CD4-positive, alpha-beta T cell treated with Interleukin-12 subunit alpha and Interleukin-12 subunit beta, for 1 hour (primary cell): ENCODE measurements at places on chromosomes 1 and 21.

DNA sequence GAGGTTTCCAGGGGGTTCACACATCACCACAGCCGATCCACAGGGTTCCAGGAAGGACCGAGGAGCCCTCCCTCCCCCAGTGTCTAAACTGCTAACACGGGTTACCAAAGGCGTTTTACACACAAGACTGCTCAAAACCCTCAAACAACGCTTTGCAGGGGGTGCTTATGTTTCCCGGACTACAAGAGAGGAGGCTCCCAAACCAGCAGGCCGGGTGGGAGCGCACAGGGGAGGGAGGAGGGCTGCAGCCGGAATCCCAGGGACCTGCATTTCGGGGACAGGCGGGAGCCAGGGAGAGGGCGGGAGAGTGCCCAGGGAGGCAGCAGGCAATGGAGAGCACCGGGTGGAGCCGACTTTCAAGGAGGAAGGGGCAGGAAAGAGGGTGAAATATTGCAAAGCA, 50.8 kb downstream of the ACBD3 start:
- no peak for DNase-seq

DNA sequence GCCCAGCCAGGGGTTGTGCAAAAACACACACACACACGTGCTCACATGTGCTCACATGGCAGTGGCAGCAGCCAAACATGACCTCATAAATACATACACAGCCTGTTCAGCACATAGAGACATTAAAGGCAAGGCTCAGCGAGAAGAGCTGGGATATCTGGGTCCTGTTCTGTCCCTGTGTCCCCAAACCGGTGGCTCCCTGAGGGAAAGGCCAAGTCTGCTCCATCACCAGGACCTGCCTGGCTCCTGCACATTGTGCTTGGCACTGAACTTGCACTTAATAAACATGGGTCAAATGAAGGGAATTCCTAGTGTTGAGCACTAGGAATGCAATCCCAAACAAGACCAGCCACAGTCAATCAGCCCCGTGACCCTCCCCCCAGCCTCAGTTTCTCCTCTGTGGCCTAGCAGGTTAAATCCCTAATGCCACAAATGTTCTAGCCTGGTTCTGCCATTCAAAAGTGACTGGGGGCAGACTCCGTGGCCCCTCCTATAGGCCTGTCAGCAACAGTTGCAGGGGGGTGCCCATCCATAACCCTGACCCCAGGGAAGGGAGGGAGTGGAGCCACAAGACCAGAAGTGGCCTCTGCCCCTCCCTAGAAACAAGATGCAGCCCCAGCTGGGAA, 160.9 kb upstream of the VAMP3 start:
- no peak for DNase-seq

DNA sequence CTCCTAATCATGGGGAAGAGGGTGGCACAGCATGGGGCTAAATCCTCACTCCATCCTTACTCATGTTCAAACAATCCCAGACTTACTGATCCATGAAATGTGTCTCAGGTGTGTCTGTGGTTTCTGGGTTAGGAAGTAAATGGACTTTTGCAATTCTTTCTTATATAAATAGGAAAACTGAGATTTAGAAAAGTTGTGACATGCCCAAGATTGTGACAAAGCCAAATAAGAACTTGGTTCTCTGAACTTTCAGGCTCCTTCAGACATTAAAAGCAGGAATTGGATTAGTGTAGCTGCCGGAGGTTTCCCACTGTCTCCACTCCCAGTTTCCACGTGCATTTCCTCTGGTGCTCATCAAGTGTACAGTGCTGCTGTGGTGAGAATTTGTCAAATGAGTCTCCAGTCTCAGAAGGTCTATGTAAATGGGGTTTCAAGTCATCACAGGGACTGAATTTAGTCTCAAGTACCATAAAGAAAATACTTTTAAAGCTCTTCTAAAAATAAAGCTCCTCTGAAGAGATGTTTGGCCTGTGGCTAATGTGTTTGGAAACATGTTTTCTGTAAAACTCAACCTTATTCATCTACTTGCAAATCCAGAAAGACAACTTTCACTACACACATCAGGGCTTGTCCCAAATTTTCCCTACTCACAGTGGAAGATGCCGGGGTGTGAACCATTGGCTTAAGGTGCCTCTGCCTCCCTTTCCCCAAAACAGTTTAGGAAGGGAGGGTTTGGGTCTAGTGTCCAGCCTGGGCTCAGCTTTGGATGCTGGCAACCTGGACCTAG, 115.2 kb downstream of the NGF start:
- no peak for DNase-seq

GRCh38 chr1:170623171-170623570, 40.8 kb upstream of the PRRX1 start:
- no peak for DNase-seq

GRCh38 chr1:97976801-97977200, 56.0 kb upstream of the DPYD start:
- DNase-seq = no peak
